GM04504 (cell line): ENCODE measurements at places on chromosomes 1 and 21.
A peak's percentile ranks its signal among the peaks of the same experiment; 100 is the strongest.

DNA sequence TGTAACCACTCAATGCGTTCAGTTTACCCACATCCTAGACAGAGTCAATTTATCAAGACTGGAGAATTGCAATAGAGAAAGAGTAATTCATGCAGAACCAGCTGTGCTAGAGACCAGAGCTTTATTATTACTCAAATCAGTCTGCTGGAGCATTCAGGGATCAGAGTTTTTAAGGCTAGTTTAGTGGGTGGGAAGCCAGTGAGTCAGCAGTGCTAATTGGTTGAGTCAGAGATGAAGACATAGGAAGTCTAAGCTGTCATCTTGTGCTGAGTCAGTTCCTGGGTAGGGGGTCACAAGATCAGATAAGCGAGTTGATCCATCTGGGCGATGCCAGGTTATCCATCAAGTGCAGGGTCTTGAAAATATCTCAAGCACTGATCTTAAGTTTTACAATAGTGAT is 499.6 kb downstream of the MRPL39 start:
- DNase-seq: peak; percentile 61

- DNase-seq: no peak
Measured at GRCh38 chr1:225877580-225877979, 4.6 kb downstream of the TMEM63A start.

GRCh38 chr1:216919060-216919970 is 196.1 kb upstream of the ESRRG start:
- DNase-seq: no peak

DNA sequence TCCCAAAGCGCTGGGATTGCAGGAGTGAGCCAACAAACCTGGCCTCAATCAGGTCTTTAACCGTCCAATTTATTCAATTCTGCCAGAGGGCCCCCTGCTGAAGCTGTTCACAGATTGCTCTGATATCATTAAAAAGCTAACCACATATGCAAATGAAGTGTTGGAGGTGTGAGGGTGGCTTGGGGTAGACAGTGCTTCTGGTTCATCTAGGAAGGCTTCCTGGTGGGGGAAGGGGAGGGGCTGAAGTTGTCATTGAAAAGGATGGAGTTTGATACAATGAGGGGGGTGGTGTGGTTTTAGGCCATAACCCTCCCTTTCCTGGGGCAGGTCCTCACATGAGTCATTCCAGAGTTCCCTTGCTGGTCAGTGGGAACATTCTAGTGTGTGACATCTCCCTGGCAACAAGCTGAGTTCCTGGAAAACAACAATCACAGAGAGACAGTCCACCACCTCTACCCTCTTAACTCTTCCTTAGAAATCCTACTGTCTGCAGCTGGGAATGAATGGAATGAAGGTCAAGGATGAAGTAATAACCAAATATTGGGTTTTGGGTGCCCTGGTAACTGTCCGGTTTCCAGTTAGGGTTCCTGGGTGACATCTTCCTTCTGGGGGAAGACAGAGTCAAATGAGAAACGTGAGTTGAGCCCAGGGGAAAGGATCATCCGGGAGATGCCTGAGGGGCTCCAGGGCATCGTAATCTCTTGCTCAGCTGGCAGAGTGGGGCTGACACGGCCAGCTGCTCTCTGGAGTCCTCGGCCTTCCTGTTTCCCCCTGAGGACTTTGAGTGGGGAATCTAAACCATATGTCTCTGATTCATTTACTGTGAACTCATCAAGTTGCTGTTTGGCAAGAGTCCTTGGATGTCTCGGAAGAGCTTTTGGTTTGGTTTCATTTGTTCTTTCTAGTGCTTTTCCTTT is 32.2 kb downstream of the BATF3 start:
- peak; percentile 96 for DNase-seq

GRCh38 chr1:31497601-31498000 is 78.7 kb upstream of the TINAGL1 start:
- peak; percentile 4 for DNase-seq

- no peak for DNase-seq
Measured at GRCh38 chr1:209585672-209586071, 2.2 kb downstream of the CAMK1G start.

DNA sequence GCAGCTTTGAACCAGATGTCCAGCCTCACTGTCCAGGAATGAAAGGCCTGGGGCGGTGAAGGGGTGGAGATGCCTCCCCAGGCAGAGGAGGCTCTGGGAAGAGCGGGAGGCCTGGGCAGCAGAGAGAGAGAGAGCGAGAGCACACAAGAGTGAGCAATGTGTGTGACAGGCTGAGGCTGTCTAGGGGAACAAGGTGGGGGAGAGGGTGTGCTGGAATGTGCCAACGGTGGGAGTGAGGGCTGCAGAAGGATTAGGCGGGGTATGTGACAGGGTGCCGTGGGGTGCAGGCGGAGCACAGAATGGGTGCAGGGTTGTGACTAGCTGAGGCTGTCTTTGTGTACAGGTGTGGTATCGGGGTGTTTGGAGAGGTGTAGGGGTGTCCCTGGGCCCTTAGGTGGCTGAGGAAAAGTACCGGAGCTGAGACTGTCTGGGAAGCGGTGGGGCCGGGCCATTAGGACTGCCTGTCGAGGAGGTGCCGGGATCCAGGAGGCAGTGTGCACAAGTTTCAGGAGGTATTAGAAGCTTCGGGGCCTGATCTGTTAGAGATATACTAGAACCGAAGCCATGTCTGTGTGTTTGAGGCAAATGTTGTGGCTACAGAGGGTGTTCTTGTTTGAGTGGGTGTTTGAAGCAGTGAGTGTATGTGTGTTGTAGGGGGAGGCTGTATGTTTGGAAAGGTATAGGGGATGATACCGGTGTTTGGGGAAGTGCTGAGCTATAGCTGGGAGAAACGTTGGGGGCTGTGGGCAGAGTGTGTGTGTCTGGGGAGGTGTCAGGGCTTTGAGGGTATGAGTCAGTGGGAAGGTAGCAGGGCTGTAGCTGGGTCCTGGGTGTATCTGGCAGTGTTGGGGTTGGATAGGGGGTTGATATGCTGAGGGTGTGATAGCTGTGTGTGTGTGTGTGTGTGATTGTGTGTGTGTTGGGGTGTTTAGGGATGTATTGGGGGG is 9.1 kb downstream of the AHDC1 start:
- peak; percentile 48 for DNase-seq

GRCh38 chr1:97783751-97784150 is 137.1 kb downstream of the DPYD start:
- no peak for DNase-seq

GRCh38 chr1:212612041-212612961 is 3.7 kb downstream of the ATF3 start:
- DNase-seq: no peak

DNA sequence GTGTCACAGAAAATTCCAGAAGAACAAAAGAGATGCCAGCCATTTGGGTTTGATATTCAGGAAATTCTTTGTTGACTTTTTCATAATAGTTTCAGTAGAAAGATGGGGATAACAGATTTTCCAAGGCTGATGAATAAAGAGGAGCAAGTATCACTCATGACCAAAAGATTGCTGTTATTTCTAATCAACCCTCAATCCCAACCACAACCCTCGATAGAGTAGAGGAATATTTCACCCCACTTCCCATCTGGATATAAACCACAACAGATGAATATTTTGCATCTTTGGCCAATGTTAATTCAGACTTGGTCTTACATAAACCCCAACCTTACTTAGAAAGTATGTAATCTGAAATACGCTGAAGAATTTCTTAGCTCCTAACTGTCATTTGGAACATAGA is 232.4 kb downstream of the SEC16B start:
- no peak for DNase-seq

- DNase-seq: peak; percentile 8
Measured at GRCh38 chr1:86069757-86070145, 86.8 kb downstream of the COL24A1 start.

GRCh38 chr1:93475681-93476080 is 27.8 kb downstream of the FNBP1L start:
- no peak for DNase-seq

GRCh38 chr1:59079434-59080140 is 217.3 kb upstream of the FGGY start:
- no peak for DNase-seq

- DNase-seq: peak; percentile 29
Measured at GRCh38 chr1:17696417-17697301, 58.5 kb upstream of the ACTL8 start.

- DNase-seq: no peak
Measured at GRCh38 chr1:229310833-229311232, 32.0 kb downstream of the CCSAP start.
